ENCODE measurements at places on chromosomes 3 and 15. TPM values are rescaled to one million over a fixed set of nuclear protein-coding genes. Genes with fewer than 3 reads are reported as not detected.

- DNase-seq: peak; percentile 82
Observed at GRCh38 chr3:182795389-182795782, 2.1 kb downstream of the ATP11B start.

GRCh38 chr3:39181408-39182335 is 10.7 kb downstream of the XIRP1 start:
- no peak for DNase-seq

GRCh38 chr3:105518203-105518602 is 151.5 kb downstream of the ALCAM start:
- no peak for DNase-seq

DNA sequence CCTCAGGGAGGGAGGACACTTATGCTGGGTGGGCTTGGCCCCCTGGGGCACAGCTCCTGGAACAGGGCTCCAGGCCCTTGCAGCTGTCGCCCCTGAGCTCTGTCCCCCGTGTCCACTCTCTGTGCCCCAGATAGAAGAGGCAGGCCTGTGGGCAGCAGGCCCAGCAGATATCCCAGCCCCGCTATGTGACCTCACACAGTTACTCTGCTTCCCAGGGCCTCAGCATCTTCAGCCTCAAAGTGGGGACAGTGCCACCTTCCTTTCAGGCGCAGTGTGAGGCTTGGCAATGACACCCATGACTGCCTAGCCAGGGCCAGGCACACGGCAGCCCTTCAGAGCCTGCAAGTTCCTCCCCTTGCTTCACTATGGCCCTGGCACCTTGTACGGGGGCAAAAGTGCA is 98.4 kb downstream of the IQSEC1 start:
- no peak for DNase-seq

DNA sequence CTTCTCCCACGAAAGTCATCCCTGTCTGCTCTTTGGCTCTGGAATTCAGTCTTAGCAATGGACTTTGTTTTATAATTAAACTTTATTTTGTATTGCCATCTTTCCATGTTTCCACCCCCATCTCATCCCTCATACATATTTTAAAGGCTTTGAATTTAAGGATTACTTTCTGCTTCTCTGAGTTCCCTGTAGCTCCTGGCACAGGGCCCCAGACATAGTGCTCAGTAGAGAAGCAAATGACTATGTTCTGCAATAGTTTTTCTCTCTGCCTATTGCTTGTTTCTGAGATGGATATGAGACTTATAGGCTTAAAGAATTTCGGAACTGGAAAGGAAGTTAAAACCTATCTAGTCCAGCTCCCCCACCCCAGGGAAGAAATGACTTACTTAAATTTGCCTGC is 197.0 kb downstream of the LPP start:
- DNase-seq: no peak

DNA sequence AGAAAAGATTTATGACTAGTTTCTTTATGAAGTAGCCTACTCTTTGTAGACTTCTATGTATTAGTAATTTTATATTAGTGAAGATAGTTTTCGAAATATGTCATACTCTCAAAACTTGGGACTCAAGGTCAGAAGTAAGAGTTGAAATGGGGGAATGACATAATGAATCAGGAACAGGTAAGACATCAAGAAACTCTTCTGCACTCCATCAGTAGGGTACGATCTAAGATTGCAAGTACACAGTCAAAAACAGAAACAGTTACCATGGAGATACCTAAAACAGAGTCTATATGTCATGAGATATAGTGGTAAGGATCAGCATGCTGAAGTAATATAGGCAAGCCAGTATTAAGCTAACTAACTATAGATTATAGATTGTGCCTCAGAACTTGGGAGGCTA is 187.0 kb upstream of the MLF1 start:
- no peak for DNase-seq

GRCh38 chr3:170506556-170506955 is 79.3 kb downstream of the SLC7A14 start:
- peak; percentile 54 for DNase-seq

DNA sequence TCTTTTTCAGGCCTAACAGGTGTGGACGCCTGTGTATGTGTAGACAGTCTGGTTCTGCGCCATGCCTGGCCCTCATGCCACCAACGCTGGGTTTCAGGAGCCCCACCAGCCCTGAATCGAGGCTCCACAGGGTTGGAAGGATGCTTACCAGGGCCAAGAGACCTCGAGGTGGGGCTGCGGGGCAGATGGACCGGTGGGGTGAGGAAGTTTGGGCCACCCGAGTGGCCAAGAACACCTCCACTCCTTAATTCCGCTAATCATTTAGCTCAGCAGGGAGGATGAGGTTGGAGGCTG is 6.0 kb upstream of the ONECUT1 start:
- no peak for DNase-seq

DNA sequence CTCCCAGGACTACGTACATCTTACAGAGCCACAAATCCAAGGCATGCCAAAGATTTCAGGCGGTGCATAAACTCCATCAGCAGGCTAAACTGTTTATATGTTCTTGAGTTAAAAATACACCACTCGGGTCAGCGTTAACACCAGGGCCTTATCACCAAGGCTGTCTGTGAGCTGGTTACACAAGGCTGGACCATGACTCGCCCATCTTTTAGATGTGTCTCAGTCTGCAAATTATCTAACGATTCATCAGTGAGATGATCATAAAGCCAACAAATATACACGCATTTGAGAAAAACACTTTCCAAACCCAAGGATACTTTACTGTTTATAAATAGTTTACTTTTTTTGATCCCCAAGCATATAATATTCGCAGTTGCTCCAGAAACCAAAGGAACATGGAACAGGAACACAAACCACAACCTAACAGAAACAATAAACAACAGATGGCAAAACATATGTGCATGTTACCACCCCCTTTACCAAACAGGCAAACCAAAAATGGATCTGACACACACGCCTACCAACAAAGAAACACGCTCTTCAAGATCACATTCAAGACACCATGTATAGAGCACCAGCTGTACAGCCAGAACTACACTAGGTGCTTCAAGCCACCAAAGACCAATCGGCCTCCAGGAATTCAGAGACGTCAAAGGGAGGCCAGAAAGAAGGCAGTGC is 15.4 kb downstream of the LRIG1 start:
- no peak for DNase-seq

- DNase-seq: no peak
Observed at GRCh38 chr3:28118087-28118486, 123.3 kb upstream of the CMC1 start.

DNA sequence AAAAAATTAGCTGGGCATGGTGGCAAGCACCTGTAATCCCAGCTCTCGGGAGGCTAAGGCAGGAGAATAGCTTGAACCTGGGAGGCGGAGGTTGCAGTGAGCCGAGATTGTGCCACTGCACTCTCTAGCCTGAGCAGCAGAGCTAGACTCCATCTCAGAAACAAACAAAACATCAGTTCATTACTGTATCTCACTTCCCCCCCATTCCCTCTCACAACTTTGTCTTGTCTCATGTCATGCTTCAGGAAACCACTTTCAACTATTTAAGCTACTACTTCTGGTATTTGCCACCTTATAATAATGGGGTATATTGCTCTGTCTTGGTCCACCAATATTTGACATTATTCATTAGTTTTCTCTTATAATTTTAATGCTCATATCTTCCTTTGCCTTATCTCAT is 26.2 kb downstream of the PIK3CA start:
- DNase-seq: no peak

DNA sequence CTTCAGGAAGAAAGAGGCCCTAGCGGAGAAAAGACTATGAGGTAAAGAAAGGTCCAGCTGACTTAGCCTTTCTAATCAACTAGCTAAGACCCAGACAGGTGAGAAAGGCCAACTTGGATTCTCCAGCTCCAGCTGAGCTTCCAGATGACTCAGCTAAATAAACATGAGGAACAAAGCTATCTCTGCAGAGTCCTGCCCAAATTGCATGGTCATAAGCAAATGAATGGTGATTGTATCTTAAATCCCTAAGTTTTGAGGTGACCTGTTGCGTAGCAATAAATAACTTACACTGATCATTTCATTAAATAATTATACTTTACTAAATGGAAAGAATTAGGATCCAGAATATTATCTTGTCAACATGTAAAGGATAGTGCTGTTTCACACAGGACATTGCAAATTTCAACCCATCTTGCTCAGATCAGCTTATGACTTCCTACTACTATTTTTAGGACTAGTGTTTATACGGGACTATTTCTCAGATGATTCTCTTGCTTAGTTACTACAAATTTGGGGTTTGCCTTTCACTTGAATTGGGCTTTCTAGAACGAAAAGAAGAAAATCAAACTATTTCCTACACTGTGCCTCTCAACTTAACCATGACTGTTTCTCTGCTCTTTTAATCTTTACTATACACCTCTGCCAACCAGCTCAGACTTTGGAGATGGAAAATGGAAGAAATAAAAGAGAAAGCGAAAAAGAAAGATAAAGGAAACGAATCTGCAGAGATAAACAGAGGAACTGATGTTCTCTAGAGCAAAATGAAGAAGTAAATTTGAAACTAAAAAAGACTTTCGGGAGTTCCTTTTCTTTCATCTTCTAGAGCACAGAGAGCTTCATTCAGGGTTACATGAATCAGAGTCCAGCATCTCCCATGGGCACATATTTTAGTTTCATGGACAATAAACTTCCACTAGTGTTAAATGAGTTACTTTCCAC is 6.6 kb upstream of the ADGRG7 start:
- DNase-seq: no peak

GRCh38 chr3:22263042-22263441 is 512.0 kb upstream of the ZNF385D start:
- DNase-seq: no peak

GRCh38 chr3:99706410-99706809 is 68.0 kb downstream of the COL8A1 start:
- no peak for DNase-seq

DNA sequence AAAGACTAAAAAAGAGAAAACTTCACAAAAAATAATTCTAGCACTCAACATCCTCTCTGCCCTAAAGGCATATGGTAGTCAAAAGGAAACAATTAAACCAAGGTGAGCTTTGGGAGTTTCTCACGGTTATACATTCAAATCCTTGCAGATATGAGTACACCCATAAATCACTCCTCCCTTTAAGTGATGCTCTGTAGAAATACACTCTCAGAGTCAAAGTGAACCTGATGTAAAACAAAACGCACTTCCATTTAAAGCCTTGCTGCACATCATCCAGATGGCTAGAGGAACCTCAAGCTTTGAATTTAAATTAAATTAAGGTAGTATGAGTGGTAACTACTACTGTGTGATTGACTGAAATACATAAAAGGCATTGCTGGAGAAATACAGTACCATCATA is 36.0 kb upstream of the AADAC start:
- no peak for DNase-seq

DNA sequence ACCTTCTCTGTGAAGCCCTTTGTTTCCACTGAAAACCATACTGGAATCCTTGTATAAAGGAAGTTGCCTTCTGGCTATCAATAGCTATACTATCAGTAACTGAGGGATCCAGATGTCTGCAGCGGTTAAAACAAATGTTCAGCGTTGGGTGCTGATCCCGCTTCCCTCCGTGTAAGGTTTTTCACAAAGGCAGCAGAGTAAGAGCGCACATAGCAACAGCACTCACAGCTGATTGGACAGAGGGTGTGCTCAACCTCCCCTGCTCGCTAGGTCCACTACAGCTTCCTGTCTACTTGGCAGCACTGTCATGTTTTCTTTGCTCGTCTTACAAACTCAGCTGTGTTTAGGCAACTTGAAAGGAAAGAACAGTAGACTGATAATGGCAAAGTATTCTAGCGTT is 27.3 kb downstream of the ATOSA start:
- DNase-seq: peak; percentile 42

AGTR1 gene
- polyA plus RNA-seq: 1.2 TPM

SNTN gene
- polyA plus RNA-seq: not detected

LTF gene
- polyA plus RNA-seq: 8.1 TPM

PGBD4 gene
- 0.15 TPM for polyA plus RNA-seq

MEX3B gene
- 0.63 TPM for polyA plus RNA-seq
